HFFc6 (cell line): ENCODE measurements at places on chromosomes 6 and 20.
A peak's percentile ranks its signal among the peaks of the same experiment; 100 is the strongest.

DNA sequence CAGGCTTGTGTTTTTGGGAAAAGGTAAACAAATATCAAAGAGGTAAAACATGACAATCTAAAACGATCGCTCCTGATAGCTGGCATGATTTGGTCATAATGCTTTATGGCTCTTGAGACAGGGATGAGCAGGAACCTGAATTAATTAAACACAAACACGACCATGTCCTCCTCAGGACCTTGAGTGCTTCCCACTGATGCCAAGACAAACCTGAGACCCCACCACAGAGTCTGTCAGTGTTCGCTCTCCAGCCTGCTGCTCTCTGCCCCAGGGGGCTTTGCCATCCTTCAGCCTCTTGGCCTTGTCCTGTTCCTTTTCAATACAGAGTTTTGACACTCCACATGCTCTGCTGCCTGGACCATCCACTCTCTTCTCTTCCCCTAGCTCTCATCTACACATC is 119.4 kb downstream of the MAN1A1 start:
- no peak for DNase-seq

- no peak for DNase-seq
These were observed 135.6 kb downstream of the ASCC3 start for GRCh38 chr6:100745419-100746041.

GRCh38 chr6:108323710-108324466 is 29.0 kb downstream of the AFG1L start:
- DNase-seq, result no peak

DNA sequence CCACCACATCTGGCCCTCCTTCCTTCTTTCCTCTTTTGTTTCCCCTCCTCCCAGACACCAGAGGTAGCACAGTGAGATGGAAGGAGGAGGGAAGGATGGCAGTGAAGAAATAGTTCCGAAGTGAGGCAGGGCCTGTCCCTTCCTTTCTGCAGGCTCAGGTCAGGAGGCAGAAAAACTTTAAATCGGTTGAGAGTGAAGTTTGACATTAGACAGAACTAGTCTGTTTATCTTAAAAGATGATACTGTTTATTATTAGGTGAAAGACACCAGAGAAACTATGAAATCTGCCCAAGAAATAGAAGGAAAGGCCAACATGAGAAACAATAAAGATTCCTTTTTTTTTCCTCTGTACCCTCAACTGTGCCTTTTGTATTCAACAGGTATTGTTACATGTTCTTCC is 670.3 kb downstream of the UTRN start:
- DNase-seq, result no peak

- DNase-seq, result no peak
These were observed 112.6 kb downstream of the PLCB1 start for GRCh38 chr20:8244637-8245036.

- DNase-seq, result no peak
These were observed 506.8 kb upstream of the CITED2 start for GRCh38 chr6:139881236-139881635.

GRCh38 chr20:32539026-32539816 is 45.9 kb downstream of the NOL4L start:
- DNase-seq, result no peak

GRCh38 chr6:158174514-158174913 is 6.4 kb downstream of the GTF2H5 start:
- peak; percentile 89 for DNase-seq

- DNase-seq, result no peak
These were observed 5.2 kb downstream of the OCSTAMP start for GRCh38 chr20:46545077-46545826.

- DNase-seq, result no peak
These were observed 104.9 kb upstream of the SYNDIG1 start for GRCh38 chr20:24364482-24364881.

- DNase-seq, result no peak
These were observed 48.5 kb downstream of the TRIM27 start for GRCh38 chr6:28875191-28875747.

- DNase-seq, result no peak
These were observed 341.4 kb upstream of the IRAK1BP1 start for GRCh38 chr6:78525976-78526375.

DNA sequence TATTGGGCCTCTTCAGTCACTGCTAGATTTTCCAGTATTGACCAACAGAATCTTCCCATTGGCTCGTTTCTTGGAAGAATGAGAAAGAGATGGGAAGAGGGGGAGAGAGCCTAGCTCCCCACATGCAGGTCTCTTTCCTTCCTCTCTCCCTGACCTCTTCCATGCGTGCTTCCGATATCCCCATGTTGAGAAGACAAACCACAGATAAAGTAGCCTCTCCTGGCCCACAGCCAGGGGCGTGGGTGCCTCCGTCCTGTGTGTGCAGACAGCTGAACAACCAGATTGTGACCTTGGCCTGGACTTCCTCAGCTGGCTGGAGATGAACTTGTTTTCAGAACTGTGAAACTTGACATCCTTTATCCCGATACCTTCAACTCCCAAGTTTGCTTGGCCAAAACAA is 71.0 kb downstream of the EDN3 start:
- DNase-seq, result no peak

- no peak for DNase-seq
These were observed 37.8 kb downstream of the CPXM1 start for GRCh38 chr20:2762578-2763131.

DNA sequence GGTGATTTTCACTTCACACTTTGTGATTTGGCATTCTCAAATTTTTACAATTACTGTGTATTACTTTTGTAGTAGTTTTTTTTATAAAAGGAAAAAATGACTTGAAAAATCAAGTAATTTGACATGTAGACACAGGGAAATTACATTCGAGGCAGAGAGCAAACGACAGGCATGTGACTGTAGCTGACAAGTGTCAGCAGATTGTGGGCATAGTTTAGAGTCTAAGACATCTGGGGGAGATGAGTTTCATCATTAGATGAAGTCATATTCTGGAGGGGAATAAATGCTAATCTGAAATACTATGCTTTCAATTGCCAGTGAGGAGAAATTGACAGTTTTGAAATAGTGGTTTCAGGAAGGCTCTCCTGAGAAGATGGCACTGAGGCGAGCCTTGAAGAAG is 126.0 kb downstream of the MTHFD1L start:
- DNase-seq, result no peak

- DNase-seq, result no peak
These were observed 98.6 kb downstream of the EYA4 start for GRCh38 chr6:133339543-133340384.

DNA sequence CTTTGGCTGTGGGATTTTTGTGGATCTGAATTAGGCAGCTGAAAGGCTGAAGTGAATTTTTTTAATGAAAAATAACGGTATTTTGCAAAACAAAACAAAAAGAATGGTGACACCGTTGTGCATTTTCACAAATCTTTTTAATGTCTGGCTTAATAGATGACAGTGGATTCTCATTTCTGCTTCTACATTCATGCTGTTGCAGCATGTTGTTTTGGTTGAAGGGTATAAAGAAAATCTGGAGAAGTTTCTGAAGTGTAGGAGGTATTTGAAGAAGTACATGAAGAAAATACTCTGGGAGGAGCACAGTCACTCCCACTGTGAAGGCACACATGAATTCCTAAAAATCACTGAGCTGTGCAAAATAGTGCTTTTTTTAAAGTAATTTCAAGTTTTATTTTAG is 3.1 kb upstream of the MAP3K5 start:
- DNase-seq, result no peak

- no peak for DNase-seq
These were observed 192.5 kb downstream of the COL9A1 start for GRCh38 chr6:70110126-70111022.

- DNase-seq, result no peak
These were observed 55.0 kb upstream of the TCF21 start for GRCh38 chr6:133833949-133834359.

GRCh38 chr20:48292806-48293205 is 507.5 kb upstream of the SULF2 start:
- no peak for DNase-seq

DNA sequence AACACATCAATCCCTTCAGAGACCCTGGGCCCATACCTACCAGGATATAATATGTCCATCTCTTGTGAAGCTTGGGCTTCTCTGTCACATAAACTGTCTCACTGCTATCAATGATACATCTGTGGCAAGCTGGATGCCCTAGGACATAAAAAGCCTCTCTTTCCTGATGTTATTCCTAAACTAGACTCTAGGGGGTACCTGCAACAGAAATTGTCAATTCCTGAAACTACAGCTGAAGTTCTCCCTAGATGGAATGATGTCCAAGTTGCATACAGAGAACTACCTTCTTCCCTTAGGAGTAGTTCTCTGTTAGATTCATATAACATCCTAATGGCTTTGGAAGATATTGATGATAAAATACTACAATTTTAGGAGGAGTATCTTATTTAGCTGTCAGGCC is 35.8 kb downstream of the TBX18 start:
- peak; percentile 25 for DNase-seq

GRCh38 chr6:25346064-25346463 is 66.9 kb downstream of the CARMIL1 start:
- no peak for DNase-seq

GRCh38 chr20:5033566-5033965 is 32.3 kb upstream of the SLC23A2 start:
- peak; percentile 28 for DNase-seq

GRCh38 chr20:38825901-38826625 is 20.6 kb downstream of the PPP1R16B start:
- DNase-seq, result peak; percentile 39

- no peak for DNase-seq
These were observed 14.8 kb downstream of the MDFI start for GRCh38 chr6:41652866-41653652.

DNA sequence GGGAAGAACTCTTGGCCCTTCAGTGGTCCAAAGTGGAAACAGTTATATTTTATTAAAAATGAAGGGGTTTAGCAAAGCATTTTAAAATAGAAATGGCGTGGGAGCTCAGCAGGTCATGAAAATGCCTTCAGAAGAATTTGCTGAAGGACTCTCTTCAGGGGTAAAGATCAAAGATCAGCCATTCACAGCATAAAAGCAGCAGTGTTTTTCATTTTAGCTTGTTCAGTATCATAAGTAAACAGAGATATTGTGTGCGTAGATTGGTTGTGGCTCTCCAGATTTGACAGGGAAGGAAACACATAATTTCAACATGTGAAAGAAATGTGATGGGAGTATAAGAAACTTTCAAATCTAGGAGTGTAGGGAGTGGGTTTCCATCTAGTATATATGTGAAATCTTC is 519.2 kb upstream of the MAP3K7 start:
- no peak for DNase-seq

DNA sequence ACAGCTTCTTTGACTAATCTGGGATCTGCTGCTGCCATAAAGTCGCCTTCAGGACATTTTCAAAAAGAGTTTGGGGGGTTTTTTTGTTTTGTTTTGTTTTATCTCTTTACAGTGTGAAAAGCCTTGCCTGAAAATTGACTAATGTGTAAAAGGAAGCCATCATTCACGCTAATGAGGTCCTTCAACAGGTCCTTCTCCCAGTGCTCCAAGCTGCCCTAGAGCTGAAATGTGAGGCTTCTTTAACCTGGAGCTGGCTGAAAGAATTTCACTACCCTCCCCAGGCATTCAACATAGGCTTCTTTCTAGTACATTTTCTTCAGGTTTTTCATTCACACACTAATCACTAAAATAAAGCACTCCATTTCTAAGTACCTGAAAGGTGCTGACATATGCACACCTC is 145.1 kb upstream of the PRDM1 start:
- no peak for DNase-seq

- DNase-seq, result no peak
These were observed 205.4 kb downstream of the ZFAND3 start for GRCh38 chr6:38024908-38025307.

DNA sequence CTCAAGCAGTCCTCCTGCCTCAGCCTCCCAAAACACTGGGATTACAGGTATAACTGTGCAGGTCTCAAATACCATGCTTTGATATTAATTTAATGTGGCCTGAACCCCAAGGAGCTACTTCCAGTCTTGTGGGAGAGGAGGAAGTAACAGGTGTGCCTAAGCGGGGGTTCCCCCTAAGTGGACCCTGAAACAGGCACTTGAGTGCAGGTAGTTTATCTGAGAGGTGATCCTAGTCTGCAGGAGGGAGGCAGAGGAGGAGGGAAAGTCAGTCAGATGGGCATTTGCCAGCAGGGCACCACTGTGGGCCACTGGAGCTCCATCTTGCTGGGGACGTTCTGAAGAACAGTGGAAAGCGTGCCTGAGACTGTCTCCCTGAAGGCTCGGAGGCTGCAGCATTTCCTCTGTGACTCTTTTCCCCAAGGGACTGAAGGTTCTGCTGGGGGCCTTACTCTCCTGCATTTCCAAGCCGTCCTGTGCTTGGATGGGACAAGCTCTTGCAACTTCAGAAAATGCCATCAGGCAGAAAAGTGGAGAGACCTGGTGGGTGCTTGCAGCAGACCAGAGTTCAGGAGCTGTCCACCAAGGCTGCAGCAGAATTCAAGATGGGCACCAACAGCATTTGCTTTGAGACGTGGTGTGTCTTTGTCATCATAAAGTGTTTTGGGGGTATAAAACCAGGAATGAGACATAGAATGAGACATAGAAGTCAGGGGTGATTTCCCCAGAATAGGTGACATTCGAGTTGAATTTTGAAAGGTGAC is 4.6 kb upstream of the DLGAP4 start:
- no peak for DNase-seq

DNA sequence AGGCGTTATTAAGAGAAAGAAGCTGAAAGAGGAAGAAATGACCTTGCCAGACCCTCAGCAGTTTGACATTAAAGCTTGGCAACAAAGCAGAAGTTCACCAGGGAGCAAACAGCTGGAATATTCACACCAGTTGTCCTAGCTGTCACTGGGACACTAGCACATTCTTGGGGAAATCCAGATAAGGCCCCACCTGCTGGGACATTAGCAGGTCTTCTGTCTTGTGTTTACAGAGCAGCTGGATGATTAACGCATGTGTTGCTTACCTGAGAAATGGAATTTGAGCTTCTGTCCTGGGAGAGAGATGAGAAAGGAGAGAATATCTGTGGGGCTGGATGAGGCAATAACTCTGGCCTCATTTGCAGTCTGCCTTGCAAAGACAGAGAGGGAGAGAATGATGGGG is 137.6 kb upstream of the RIN2 start:
- no peak for DNase-seq

DNA sequence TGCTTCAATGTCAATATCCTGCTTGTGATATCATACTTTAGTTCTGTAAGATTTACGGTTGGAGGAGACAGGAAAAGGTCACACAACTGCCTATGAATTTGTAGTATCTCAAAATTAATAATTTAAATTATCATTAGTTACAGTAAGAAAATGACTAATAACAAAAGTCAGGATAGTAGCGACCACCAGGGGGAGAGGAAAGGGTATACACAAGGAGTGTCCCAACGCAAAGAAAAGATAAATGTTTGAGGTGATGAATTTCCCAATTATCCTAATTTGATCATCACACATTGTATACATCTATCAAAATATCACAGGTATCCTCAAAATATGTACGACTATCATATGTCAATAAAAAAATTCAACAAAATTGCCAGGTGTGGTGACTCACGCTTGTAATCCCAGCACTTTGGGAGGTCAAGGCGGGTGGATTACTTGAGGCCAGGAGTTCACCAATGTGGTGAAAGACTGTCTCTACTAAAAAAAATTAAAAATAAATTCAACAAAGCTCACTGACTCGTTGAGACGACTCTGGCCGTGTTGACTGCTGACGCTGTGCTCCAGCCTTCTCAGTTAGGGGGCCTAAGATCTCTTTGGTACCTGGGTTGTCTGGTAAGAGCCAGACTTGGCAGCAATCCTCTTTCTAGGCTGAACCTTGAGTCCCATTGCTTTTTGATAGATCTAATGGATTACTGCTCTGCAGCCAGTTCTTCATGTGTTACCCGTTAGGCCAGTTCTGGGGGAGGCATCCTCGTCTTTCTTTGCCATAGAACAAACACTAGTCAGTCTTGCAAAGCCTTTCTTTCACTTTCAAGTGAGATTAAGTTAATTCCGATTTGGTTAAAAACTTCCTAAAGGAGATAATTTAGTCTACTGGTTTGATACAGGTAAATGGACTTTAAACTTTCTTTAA is 9.0 kb upstream of the OVOL2 start:
- DNase-seq, result no peak
